SIG-M5 (cell line): ENCODE measurements at places on chromosomes 7 and 10.

GRCh38 chr7:18538554-18539250 is 43.2 kb downstream of the HDAC9 start:
- DNase-seq, result no peak

GRCh38 chr10:12503311-12503710 is 154.0 kb downstream of the CAMK1D start:
- DNase-seq, result no peak

DNA sequence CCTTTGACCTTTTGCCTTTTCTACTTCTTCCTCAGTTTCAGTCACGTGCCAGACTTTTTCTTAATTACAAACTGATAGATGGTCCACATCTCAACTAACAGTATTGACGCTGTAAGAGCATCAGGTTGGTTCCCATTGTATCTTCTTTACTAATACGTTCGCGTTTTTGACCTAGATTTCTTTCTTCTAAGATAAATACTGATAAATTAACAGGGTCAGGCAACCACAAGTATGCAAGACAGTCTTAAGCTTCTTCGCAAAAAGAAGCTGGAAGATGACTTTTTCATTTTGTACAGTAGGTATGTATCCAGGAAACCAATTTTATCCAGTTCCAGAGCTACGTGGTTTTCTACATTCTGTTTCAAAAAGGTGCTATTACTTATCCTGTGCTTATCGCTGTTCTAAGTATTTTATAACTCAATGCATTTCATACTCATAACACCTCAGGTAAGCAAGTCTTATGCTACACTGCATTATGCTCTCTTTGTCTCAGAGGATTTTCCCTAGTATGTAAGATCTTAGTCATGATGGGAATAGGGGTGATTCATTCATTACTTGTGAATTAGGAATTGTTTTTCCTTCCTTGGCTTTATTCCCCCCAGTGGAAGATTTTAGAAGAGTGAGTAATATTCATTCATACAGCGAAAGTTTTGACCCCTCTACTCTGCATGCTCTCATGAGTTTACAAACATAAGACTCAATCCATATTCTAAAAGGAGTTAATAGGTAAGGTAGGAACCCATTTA is 955 bp downstream of the DUS4L start:
- DNase-seq, result no peak

GRCh38 chr7:64630496-64630895 is 35.4 kb upstream of the ZNF107 start:
- DNase-seq, result no peak

DNA sequence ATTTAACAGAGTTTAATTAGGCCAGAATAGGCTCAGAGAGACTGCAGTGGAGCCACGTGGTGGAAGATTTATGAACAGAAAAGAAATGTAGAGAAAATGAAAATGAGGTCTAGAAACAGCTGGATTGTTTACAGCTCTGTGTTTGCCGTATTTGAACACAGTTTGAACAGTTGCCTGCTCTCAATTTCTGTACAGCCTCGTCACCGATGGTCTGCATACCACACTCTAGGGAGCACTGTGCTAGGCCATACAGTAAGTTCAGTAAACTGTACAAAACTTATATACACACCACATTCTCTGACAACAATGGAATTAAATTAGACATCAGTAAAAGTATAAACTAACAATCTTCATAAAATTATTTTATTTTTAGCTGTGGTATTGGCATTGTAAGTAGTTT is 11.1 kb upstream of the CYP2E1 start:
- DNase-seq, result no peak

DNA sequence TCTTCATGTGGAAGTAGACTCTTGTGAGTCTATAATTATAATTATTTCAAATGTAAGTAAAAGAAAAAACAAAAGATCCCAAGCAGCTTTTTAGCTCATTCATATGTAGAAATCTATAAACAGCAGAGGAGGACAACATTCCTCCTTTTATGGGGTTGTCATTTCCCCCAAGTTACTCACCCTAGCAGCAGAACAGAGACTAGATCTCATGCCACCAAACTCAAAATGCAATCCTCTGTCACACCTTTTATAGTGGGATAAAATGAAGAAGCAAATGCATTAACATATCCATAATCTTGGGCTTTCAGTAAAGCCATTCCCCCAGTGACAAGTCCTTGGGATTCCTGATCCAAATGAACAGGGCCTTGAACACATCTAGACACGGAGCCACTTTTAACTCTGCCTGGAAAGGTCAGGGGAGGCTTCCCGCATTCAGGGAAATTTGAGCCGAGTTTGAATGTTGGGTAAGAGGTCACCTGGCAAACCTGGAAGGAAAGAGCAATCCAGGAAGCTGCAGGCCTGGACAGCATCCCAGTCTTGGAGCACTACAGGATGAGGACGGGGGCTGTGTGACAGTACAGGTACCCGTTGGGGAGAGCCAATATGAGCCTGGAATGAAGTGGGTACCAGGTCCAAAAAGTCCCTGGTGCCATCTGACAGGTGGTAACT is 76.4 kb downstream of the DOCK4 start:
- DNase-seq, result no peak

DNA sequence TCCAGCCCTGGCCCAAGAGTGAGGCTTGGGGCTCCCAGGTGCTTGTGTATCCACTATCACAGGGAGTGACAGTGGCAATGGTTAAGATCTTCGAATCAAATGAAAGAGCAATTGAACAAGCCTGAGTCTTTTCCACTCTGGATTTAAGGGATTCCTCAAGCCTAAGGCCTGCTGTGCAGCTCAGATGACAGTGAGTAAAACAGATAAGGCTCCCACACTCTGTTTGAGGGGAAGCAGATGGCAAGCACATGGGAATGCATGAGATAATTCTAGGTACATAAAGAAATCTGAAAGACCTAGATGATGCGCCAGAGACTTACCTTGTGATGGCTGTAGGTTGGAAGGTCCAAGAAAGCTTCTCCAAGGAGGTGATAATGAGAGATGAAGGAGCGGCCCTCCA is 95.0 kb downstream of the LRRC18 start:
- DNase-seq, result no peak

GRCh38 chr7:124542476-124542875 is 223.1 kb downstream of the GPR37 start:
- no peak for DNase-seq

DNA sequence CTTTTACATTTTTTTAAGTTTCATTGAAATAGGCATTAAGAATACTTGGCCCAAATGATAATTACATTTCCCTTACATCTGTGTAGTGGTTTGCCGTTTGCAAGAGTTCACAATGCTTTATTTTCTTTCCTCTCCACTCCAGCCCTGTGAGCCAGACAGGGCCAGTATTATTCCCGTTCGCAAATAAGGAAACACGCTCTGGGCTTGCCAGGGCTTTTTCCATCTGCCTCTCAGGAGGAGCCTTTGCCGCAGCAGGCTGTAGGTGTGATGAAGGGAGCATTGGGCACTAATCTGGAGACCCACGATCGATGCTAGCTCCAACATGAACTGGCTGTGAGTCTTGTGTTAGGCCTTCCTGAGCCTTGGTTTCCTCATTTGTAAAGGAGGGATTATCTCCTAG is 154.4 kb downstream of the GALNT17 start:
- DNase-seq, result no peak

GRCh38 chr10:131560706-131561355 is 249.3 kb upstream of the TCERG1L start:
- no peak for DNase-seq

DNA sequence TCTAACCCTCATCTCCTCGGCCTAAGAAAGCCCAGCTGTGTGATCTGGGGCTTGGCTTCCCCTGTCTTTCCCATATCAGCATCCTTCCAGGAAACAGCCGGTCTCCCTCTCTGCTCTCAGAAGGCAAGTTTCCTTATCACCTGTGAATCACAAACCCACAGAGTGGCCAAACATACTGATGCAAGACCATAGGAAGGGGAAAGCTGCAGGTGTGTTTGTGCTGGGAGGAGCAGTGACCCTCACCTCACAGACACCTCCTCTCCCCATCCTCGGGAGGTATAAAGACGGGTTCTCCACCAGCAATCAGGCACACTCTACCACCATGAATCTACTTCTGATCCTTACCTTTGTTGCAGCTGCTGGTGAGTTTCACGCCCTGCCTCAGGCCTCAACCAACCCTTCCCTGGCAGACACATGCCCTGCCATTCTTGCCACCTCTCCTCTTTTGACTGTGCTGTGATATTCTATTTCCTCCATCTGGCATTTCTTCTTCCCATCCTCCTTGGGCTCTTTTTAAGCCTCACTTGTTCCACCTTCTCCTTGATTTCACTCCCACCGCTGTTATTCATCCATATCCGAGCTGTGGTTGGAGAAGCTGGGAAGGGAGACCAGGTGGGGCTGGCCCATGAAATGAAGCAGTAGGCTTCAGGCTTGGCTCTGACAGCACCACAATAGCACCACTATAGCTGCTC is at the start of gene PRSS2:
TSS of gene PRSS2 (plus strand) at position 310 of the 692 bp plus-strand sequence. CDS start at position 323, 13 bp downstream.
- DNase-seq, result no peak

GRCh38 chr10:3729397-3729976 is 55.5 kb downstream of the KLF6 start:
- DNase-seq, result no peak

DNA sequence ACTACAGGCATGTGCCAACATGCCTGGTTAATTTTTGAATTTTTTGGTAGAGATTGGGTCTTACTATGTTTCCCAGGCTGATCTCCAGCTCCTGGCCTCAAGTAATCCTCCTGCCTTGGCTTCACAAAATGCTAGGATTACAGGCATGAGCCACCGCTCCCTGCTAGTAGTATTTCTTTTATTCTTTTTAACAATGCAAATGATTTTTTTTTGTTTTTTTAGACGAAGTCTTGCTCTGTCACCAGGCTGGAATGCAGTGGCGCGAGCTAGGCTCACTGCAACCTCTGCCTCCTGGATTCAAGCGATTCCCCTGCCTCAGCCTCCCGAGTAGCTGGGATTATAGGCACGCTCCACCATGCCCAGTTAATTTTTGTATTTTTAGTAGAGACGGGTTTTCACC is 58.1 kb downstream of the SVIL start:
- no peak for DNase-seq

DNA sequence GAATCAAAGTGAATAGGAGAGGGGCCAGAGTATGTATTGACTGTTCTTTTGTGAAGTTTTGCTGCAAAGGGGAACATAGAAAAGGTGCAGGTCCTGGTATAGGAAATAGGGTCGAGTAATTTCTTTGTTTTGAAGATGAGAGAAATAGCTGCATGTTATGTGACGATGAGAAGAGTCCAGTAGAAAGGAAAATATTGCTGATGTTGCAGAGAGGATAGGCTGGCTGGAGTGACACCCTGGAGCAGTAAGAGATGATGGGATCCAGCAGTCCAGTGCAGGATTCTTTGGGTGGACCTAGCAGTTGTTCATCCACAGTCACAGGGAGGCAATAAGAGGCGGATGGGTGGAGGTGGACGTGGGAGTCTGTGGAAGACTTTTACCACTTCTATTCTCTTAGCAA is 2.1 kb upstream of the BMS1 start:
- no peak for DNase-seq

DNA sequence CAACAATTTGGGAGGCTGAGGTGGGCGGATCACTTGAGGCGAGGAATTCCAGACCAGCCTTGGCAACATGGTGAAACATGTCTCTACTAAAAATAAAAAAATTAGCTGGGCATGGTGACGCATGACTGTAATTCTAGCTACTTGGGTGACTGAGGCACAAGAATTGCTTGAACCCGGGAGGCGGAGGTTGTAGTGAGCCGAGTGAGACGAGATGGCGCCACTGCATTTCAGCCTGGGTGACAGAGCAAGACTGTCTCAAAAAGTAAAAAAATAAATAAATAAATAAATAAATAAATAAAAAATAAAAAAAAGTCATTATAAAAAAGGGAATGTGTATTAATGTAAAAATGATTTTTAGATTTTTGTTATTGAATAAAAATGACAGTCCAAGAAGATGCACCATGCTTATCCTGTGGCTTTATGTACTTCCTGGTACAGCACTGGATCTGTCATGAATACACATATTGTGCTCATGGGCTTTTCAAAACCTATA is 658.8 kb upstream of the LRRN3 start:
- no peak for DNase-seq
